Epithelial cell of esophagus (primary cell): ENCODE measurements at places on chromosomes 3 and 15.

- no peak for DNase-seq
Measured at GRCh38 chr3:125589547-125590122, 5.7 kb downstream of the OSBPL11 start.

DNA sequence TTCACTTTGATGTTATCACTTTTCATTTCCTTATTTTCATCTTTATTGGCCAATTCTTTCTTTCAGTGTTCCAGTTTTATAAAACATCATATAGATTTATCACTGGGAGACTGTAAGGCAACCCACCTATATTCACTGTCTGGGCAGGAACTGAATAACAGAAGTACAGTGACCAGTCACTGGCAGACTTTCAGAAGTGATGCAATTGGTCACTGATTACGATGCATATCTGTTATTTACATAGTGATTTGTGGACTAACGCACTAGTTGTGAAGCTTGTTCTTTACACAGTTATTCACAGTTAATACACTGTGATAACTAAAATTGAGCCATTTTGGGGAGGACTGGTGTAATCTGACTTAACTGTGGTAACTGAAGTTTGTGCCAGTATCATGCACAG lies 190.2 kb upstream of the DPH6 start:
- peak; percentile 34 for DNase-seq

- DNase-seq = no peak
Measured at GRCh38 chr15:88909956-88910831, 3.0 kb downstream of the MFGE8 start.

- DNase-seq = peak; percentile 99
Measured at GRCh38 chr3:11530153-11530721, 113.5 kb downstream of the VGLL4 start.

GRCh38 chr3:124574012-124574411 lies 156.2 kb upstream of the UMPS start:
- peak; percentile 70 for DNase-seq

DNA sequence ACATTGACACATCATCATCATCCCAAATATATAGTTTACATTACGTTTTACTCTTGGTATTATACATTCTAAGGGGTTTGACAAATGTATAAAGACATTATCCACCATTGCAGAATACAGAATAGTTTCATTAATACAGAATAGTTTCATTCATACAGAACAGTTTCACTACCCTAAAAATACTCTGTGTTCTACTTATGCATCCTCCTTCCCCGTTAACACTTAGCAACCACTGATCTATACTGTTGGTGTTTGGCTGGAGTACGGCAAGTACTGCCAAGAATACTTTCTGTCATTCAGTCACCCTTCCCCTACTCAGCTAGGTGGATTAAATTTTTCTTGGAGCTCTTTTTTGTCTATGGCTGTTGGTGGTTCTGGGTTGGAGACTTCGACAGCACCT lies 33.4 kb downstream of the LEKR1 start:
- DNase-seq = no peak

DNA sequence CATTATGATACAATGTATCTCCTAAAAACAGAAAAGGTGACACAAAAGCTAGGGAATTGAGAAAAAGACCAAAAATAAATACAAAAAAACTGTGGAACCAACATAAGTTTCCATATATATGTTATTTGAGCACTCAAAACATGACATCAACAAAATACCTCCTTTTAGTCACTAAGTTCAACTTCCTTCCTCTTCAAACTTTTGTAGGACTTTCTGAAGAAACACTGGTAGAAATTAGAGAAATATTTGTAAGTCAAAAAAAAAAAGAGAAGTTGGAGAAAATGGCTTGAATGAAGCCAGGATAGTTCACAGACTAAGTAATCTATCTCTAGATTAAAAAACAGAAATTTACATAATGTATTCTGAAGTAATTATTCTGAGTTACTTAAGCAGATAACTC lies 208.4 kb upstream of the ALCAM start:
- DNase-seq = no peak

DNA sequence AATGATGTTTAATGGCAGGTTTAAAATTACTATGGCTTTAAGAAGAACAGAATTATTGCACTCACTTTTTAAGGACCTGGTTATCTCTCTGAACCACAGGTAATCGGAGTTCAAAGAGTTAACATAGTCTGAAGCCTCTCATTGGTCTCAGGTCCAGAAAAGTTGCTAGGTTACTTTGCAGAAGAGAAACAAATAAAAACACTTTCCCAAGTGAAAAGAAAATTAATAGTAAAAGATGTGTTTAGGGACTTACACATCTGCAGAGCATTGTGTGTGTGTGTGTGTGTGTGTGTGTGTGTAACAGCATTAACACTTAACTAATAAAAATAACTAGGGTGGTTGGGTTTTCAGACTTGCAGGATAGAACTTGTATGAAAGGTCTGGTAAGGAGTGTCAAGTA lies 1.0 kb downstream of the MASP1 start:
- DNase-seq = no peak

DNA sequence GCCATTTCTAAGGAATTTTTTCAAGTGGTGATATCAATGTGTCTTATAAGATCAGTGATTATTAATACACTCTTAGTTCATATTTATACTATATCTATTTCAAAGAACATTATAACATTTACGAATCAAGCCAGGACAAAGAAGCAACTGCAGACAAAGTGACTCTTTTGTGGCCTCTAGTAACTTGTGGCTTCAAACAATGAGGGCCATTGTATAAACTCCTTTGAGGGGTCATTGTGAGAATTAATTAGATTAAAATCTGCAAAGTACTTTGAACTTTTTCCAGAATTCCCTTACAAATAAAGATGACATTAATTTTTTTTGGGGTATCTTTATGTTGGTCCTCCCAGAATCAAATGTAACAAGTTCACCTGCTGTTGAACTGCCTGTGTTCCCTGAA lies 12.3 kb upstream of the SLC30A4 start:
- no peak for DNase-seq

DNA sequence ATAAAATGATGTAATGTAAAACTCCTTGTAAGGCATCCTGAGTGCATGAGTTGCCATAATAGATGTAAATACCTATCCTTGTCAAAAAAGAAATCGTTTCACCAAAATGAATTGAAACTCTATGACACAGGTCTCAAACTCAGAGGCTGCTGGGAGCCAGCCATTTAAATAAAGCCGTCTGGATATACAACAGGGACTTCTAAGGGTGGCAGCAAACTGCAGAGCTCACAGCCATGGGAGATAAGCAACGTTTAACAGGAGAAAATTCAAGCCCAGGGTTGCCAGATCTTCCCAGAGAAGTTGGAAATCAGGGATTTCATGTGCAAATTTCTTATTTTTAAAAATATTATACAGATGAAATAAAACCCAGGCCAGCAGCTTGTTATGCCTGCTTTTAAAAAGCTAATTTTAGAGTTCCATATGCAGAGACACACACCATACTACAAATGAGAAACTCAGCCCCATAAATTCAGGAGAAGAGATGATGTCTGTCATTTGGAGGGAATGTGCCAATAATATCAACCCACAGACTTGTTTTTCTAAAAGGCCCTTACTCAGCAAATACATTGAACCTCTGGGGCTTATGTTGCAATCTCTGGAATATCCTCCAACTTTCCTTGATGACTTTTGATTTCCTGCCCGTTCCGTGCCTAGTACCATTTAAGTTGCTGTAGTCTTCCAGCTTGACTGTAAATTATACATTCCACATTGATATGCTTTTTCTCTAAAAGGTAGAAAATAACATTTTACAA lies 75.6 kb downstream of the AQP9 start:
- peak; percentile 56 for DNase-seq

GRCh38 chr15:58752716-58753115 lies 3.2 kb upstream of the ADAM10 start:
- DNase-seq = no peak

DNA sequence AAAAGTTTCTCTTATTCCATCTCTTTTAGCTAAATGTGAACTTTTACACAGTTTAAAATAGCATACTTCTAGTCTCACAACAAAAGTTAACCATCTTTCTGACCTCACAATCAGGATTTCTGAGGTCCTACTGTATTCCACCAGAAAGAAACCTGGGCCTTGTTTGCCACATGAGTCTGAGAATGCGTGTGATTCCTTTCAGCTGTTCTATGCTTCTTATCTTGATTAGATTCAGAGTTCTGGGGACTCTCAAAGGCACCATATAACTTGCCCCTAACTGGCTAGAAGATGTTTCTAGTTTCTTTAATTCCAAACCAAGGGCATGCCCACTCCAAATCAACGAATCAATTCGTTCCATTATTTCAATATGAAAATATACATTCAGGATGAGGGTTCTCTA lies 131.1 kb downstream of the ATP8B4 start:
- no peak for DNase-seq
